Activated naive CD4-positive, alpha-beta T cell treated with anti-CD3 and anti-CD28 coated beads, Interleukin-2, amount 10 ng/mL, durations not matched to agents 5 hours and 36 hours (primary cell): ENCODE measurements at places on chromosomes 4 and X. TPM values are rescaled to one million over a fixed set of nuclear protein-coding genes. Genes with fewer than 3 reads are reported as not detected.

CSAG3 gene
- total RNA-seq: not detected

RTL9 gene
- not detected for total RNA-seq

MOSPD2 gene
- total RNA-seq: 11.1 TPM

FOXR2 gene
- not detected for total RNA-seq

EDA gene
- 15.5 TPM for total RNA-seq

TMSB15C gene
- 4.1 TPM for total RNA-seq

NXF3 gene
- total RNA-seq: not detected

ADH7 gene
- not detected for total RNA-seq

FGFBP1 gene
- total RNA-seq: not detected

CSAG2 gene
- not detected for total RNA-seq

LRPAP1 gene
- 57.7 TPM for total RNA-seq

CBR4 gene
- total RNA-seq: 14.1 TPM

PHEX gene
- total RNA-seq: 0.10 TPM

RAP2C gene
- 28.9 TPM for total RNA-seq
